H4 (cell line): ENCODE measurements at places on chromosomes 2 and 18.

DNA sequence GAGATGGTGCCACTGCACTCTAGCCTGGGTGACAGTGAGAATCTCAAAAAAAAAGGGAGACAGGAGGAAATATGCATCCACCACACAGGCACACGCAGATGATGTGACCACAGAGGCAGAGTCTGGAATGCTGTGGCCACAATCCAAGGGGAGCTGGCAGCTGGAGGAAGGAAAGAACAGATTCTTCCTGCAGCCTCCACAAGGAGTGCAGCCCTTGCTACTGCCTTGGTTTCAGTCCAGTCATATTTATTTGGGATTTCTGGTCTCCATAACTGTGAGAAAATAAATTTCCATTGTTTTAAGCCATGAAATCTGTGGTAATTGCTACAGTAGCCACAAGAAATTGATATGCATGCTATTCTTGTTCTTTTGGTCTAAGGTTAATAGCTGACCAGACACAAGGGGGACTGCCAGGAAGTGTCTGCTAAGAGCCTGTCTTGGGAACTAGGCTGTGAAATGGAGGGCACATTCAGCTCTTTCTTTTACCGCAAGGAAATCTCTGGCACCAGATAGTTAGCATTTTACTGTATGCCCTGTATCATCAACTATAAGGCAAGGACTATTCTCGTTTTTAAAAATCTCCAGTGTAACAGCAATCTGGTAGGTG is 133.1 kb upstream of the SEC11C start:
- peak; percentile 62 for DNase-seq

DNA sequence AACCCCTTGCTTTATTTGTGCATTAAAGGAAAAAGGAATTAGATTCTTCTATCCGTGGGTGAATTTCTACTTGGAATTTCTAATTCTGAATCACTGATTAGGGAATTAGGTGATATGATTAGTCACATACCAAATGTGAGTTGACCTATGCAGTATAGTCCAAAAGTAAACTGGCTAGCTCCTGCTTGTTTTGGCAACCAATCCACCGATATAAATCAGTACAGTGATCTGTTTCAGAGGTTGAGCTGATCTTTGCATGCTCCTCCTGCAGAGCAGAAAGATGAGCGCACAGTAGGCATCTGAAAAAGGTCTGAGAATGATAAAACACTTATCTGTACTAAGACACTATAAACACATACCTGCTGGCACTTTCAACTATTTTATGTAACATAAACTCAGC is 86.6 kb downstream of the LRP1B start:
- DNase-seq = no peak

DNA sequence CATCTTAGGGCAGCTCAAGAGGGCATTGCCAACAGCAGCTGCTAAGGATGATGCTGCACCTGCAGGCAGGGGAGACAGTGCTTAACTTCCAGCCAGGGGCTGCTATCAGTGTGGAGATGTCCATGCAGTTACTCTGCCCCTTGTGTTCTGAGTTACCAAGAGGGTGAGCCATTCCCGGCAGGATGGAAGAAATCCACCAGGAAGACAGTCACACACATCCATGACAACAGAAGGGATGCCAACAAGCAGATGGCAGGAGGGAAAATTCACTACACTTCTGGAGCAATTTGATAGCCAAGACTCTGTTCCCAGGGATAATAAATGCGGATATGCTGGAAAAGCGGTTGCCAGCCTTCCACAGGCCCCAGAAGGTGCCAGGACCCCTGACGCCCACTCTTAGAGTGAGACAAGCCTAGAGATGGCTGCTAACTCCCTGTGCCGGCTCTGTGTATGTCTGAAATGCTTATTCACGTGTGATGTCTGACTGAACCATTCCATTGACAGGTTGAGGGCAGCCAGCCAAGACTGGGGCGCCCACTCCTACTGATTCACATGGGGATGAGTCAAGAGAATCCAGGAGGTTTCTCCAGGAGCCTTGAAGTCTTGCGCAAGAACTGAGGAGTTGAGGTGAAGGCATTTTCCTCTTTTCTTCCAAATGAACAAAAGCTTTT is 24.5 kb downstream of the LOXHD1 start:
- DNase-seq = no peak

DNA sequence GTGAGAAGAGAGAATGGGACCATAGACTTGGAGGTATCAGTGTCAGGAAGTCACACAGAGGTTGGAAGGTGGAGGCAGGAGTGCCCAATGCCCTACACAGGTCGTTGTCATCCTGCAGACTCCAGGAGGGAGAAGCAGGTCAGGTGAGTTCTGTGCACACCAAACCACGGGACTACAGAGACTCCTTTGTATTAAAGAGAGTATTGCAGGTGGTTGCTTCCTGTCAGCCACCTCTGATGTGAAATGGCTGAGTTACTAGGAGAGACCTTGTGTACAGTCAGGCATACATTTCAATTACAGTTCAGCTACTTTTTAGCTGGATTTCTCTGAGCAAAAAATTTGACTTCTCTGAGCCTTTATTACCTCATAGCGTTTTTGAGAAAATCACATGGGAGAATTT is 51.6 kb downstream of the SPP2 start:
- no peak for DNase-seq

DNA sequence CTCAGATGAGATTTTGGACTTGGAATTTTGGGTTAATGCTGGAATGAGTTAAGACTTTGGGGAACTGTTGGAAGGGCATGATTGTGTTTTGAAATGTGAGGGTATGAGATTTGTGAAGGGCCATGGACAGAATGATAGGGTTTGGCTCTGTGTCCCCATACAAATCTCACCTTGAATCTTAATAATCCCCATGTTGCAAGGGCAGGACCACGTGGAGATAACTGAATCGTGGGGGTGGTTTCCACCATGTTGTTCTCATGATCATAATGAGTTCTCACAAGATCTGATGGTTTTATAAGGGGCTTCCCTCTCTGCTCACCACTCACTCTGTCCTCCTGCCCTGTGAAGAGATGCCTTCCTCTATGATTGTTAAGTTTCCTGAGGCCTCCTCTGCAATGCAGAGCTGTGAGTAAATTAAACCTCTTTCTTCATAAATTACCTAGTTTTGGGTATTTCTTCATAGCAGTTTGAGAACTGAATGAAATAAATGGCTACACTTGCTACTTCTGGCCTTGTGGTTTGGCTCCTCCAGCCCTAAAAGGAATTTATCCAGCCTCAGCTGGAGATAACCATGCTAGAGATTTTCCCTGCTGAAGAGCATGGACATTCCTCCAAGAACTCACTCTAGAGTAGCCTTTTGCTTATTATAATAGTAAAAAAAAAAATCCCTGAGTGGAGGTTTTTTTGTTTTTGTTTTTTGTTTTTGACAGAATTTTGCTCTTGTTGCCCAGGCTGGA is 144.3 kb upstream of the TFPI start:
- no peak for DNase-seq
